ENCODE measurements at places on chromosomes 2 and 18.

DNA sequence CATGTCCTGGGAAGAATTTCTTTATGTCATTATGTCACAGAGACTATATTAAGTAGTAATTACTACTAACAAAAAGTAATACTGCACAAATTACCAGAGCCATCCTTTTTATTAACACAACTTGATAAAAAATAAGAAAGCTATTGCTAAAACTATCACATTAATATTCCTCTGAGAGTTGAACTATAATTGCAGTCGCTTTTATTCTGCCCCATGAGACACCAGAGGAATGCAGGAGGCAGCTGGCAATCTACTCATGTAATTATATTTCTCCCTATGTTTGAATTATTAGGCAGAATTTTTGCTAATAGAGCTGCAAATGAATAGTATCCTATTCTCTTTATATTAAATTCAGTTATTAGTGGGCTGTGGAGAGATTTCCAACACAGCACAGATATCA is 220.7 kb downstream of the LRRTM4 start:
- no peak for DNase-seq

DNA sequence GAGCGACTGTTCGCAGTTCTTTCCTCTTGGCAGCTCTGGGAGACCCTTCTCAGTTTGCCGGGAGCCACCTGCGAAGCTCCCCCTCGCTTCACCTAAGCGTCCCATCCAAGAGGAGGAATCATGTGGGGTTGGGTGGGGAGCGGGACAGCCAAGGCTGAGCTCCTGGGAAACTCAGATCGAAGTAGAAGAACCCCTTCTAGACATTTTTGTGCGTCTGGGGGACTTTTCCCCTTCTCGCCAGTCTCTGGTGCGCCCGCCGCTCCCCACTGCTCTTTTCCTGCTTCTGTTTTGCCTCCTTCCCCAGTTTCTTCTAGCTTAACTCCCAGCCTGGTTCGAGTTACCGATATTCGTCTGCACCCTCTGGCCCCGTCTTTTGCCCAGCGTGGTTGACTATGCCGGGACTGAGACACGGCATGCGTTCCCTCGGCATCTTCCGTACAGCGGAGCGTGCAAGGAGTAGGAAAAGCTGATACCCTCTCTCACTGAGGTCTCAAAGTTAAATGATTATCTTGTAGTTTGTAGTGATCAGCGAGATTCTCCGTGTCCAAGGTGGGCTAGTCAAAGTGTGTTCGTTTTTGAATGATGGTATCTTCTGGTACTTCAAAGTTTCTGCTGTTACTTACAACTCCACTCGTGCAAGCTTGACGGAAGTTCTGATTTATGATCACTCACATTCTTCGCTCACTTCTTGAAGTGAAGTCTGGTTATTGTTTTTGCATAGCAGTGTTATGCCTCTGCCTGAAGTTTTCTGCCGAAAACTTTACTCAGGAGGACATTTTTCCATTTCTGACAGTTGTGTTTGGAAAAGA is 664 bp downstream of the CAMKMT start:
- peak; percentile 55 for DNase-seq

- peak; percentile 84 for DNase-seq
Observed at GRCh38 chr2:8303322-8303832, 378.5 kb upstream of the ID2 start.

- no peak for DNase-seq
Observed at GRCh38 chr2:170742896-170743529, 27.2 kb upstream of the ERICH2 start.

DNA sequence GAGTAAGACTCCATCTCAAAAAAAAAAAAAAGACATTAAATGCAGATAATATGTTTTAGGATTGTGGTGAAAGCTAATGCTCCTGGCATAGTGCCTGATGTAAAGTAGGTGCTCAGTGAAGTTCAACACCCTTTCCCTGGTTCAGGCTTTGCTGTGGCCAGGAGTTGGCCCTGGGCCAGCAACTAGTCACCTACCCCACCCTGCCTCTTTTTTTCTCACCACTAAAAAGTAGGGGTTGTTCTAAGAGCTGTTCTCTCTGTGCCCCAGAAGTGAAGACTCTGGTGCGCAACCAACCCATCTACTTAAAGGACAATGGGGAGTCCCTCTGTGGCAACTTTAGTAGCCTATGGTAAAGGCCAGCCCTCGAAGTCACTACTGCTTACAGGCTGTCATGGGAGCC is 75.9 kb downstream of the DNMT3A start:
- no peak for DNase-seq

DNA sequence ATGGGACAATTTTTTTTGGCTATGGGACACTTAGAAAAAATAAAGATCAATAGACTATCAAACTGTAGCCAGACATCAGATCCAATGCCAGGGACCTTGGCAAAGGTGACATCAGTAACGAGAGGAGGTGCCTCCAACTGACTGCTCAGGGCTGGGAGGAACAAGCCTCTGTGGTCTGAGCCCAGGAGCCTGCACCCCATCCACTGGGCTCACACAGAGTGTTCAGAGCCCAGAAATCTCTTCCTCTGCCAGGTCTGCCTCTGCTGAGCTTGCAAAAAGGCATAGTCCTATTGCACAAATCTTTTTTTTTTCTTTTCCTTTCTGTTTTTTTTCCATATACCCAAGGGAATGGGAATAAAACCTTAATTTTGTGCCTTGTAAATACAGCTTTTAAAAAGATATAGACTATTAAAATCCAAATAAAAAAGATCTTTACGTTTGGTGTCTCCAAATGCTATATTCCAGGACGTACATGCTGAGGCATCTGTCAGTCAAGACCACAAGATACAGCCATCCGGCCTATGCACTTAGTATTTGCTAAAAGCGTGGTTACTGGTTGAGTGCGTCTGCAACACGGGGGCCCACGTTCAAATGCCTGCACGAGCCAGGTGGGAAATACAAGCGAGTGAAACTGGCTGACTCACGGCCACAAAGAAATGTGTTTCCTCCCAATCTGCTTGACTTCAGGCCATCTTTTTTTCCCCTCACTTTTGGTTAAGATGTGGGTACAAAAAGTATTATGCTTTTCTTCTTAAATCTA is 7.8 kb upstream of the ARHGAP25 start:
- DNase-seq = peak; percentile 53

GRCh38 chr18:25169701-25170100 is 182.3 kb downstream of the ZNF521 start:
- no peak for DNase-seq

- DNase-seq = no peak
Observed at GRCh38 chr2:163338270-163338669, 397.5 kb downstream of the FIGN start.

DNA sequence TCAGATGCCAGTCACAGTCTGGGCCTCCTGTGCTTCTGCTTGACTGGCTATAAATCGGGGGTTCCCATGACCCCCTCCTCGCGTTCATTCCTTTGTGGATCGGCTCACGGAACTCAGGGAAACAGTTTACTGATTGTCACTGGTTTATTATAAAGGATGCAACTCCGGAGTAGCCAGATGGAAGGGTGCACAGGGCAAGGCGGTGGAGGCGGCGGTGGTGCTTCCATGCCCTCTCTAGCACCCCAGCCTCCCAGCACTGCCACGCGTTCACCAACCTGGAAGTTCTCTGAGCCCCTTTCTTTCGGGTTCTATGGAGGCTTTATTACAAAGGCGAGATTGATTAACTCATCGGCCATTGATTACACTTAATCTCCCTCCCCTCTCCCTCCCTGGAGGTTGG is 15.6 kb downstream of the LPIN1 start:
- DNase-seq = no peak

DNA sequence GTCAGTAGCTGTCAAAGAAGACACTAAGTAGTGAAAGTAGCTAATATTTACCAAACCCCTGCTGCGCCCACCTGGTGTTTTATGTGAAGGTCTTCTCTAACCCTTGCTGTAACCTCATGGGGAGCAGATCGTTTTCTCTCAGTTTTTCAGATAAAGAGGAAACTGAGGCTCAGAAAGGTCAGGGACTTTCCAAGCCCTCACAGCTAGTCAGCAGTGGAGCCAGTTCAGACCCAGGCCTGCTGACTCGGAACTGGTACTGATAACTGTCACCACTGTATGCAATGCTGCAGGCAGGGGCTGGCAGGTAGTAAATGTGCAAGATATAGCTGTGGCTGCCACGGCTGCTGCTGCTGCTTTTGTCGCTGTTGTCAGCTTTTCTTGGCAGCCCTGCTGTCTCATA is 69.1 kb downstream of the LRRFIP1 start:
- no peak for DNase-seq

GRCh38 chr2:99936065-99936464 is 206.3 kb downstream of the AFF3 start:
- DNase-seq = no peak

GRCh38 chr18:45165871-45166270 is 449.4 kb upstream of the SLC14A2 start:
- DNase-seq = no peak

GRCh38 chr2:129318581-129319421 is 660.7 kb upstream of the RAB6C start:
- no peak for DNase-seq

DNA sequence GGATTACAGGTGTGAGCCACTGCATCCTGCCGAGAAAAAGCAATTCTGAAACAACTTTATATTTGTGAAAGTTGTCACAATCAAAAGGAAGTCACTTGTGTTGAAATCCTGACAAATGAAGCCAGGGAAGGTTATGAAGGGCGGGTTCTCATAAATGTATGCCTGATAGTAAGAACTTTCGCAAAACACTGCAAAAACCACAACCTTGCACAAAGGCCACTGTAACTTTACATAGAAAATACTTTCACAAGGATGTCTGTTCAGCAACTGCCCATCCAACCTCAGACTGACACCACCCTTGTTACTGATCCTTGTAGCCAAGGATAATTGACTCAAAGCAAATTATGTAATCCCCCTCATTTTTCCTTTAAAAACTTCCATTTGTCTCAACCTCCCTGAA is 90.6 kb downstream of the SLC4A3 start:
- no peak for DNase-seq
